ENCODE measurements at places on chromosomes 12 and 14. TPM values are rescaled to one million over a fixed set of nuclear protein-coding genes. Genes with fewer than 3 reads are reported as not detected.

CDH24 gene
- total RNA-seq: 5.9 TPM

C12orf54 gene
- not detected for total RNA-seq

GLS2 gene
- not detected for total RNA-seq

PROX2 gene
- total RNA-seq: not detected

GRIP1 gene
- not detected for total RNA-seq

TNS2 gene
- total RNA-seq: 608 TPM

NEUROD4 gene
- not detected for total RNA-seq

NOVA1 gene
- total RNA-seq: 11.1 TPM
